CD4-positive, CD25-positive, alpha-beta regulatory T cell (primary cell): ENCODE measurements at places on chromosomes 7 and 10. TPM values are rescaled to one million over a fixed set of nuclear protein-coding genes. Genes with fewer than 3 reads are reported as not detected.

- no peak overlapping the region for H3K27ac ChIP-seq
- no peaks in the 10 kb centered on the region for H3K36me3 ChIP-seq
- no peak overlapping the region for H3K4me3 ChIP-seq
- H3K4me1 ChIP-seq, result no peaks in the 10 kb centered on the region
- no peak for DNase-seq
These were observed 103.8 kb upstream of the LANCL2 start for GRCh38 chr7:55261386-55261770.

DNA sequence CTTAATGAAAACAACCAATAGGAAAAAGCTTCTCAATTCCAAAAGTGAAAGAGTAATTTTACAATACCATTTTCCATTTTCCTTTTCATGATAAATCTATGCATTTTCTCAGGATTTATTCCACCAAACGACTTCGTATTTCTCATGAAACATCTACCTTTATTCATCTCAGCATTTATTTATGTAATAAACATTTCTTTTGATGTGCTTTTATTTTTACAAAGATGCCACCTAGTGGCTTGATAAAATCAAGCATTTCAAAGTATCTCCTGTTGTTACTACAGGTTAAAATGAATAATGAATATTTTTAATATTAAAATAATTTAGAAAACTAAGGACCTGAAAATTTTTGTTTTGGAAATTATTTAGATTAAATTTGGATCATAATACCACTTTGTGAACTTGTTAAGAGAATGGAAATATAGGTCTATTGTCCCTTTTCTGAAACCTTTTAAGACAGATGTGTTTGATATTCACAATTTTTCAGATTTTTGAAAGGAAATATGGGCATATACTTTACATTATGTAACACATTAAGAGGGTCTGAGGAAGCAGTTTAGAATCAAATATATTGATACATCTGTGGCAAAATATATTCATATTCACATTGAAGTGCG, 2.7 kb upstream of the IQUB start:
- H3K4me1 ChIP-seq, result peaks cover 22% of the 10 kb centered on the region
- no peaks in the 10 kb centered on the region for H3K36me3 ChIP-seq
- peaks cover 3% of the 10 kb centered on the region for H3K27me3 ChIP-seq
- no peak overlapping the region for H3K4me3 ChIP-seq
- H3K27ac ChIP-seq, result no peak overlapping the region

DNA sequence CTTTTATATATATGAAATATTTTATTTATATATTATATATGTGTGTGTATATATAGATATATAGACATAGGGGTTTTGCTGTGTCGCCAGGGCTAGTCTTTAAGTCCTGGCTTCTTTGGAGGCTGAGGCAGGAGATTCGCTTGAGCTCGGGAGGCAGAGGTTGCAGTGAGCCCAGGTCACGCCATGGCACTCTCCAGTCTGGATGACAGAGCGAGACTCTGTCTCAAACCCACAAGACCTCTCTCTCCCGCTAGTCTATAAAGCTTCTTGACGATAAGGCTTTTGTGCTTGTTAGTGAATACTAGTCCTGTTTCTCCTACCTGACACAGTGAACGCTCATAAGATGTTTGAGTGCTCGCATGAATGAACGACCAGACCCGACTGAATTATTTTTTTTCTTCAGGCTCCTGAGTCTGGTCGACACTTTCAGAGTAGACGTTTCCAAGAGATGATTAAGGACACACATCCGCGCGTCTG, 577 bp upstream of the DDX21 start:
- peak overlapping the region; percentile 99 for H3K27ac ChIP-seq
- no peak for DNase-seq
- no peaks in the 10 kb centered on the region for H3K27me3 ChIP-seq

DNA sequence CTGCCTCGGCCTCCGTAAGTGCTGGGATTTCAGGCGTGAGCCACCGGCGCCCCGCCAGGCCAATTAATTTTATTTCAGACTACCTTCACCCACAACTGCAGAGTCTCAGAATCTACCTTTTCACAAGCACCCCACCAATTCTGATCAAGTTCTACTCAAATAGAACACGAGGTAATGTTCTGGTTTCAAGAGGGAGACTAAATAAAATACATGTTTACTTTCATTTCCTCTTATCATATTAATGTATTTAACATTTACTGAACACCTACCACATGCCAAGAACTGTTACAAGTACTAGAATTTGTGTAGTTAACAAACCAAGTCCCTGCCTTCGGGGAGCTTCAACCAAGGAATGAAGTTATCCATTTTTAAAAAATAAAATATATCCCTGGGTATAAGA, 25.5 kb upstream of the RGS10 start:
- H3K4me3 ChIP-seq, result no peak overlapping the region
- no peaks in the 10 kb centered on the region for H3K27me3 ChIP-seq
- no peaks in the 10 kb centered on the region for H3K4me1 ChIP-seq
- no peak overlapping the region for H3K27ac ChIP-seq
- H3K36me3 ChIP-seq, result peaks cover 8% of the 10 kb centered on the region
- no peak for DNase-seq

- no peak for DNase-seq
- no peaks in the 10 kb centered on the region for H3K36me3 ChIP-seq
- H3K27me3 ChIP-seq, result no peaks in the 10 kb centered on the region
- no peak overlapping the region for H3K27ac ChIP-seq
- peaks cover 7% of the 10 kb centered on the region for H3K4me1 ChIP-seq
These were observed 83.4 kb downstream of the LANCL2 start for GRCh38 chr7:55448526-55448925.

DNA sequence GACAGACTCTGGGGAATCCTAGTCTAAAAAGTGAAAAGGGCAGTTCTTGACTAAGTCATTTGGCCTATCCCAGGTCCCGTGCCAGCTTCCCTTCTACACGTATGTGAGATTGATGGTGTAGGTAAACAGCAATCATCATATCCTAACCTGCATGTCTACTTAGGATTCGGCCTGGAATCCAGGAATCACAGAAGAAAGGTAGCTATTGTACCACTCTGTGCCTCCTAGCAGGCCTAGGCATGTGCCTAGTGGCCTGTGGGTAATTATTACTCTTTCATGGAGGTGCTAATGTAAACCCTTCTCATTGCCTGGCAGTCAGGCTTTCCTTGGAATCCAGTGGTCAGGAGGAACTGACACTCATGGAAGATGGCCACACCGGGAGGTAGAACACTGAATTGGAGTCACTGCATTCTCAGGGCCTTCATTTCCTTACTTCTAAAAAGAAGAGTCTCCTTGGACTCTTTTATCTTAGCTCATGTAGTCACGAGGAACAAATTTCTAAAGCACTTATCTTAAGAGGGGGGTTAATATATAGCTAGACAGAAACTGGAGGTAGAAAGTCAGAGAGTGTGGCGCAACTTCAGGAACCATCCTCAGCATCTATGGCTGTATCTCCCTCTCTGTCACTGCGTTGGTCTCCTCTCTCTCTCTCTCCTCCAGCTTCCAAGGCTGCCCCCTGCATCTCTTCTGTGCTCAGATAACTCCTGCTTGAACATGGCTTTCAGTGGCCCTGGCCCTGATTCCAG, 122.5 kb downstream of the C1GALT1 start:
- H3K4me1 ChIP-seq, result no peaks in the 10 kb centered on the region
- H3K36me3 ChIP-seq, result no peaks in the 10 kb centered on the region
- peaks cover 5% of the 10 kb centered on the region for H3K27me3 ChIP-seq
- no peak overlapping the region for H3K4me3 ChIP-seq
- no peak overlapping the region for H3K27ac ChIP-seq
- no peak for DNase-seq

GRCh38 chr7:65892835-65893234, 20.0 kb downstream of the VKORC1L1 start:
- no peak overlapping the region for H3K27ac ChIP-seq
- H3K4me3 ChIP-seq, result no peak overlapping the region
- H3K36me3 ChIP-seq, result no peaks in the 10 kb centered on the region
- no peaks in the 10 kb centered on the region for H3K27me3 ChIP-seq

- no peak for DNase-seq
- H3K4me1 ChIP-seq, result no peaks in the 10 kb centered on the region
- H3K36me3 ChIP-seq, result no peaks in the 10 kb centered on the region
- no peak overlapping the region for H3K27ac ChIP-seq
These were observed 82.2 kb downstream of the KBTBD2 start for GRCh38 chr7:32809347-32809746.

The SORBS1 gene
- 3.7 TPM for total RNA-seq

The GARIN1A gene
- total RNA-seq, result 1.9 TPM

The ARF5 gene
- 101 TPM for total RNA-seq

The GDI2 gene
- 114 TPM for total RNA-seq

The HABP2 gene
- not detected for total RNA-seq
